ENCODE measurements at places on chromosomes 11 and 22.
A peak's percentile ranks its signal among the peaks of the same experiment; 100 is the strongest.

- DNase-seq, result no peak
Observed at GRCh38 chr11:34652191-34652973, 31.5 kb downstream of the EHF start.

DNA sequence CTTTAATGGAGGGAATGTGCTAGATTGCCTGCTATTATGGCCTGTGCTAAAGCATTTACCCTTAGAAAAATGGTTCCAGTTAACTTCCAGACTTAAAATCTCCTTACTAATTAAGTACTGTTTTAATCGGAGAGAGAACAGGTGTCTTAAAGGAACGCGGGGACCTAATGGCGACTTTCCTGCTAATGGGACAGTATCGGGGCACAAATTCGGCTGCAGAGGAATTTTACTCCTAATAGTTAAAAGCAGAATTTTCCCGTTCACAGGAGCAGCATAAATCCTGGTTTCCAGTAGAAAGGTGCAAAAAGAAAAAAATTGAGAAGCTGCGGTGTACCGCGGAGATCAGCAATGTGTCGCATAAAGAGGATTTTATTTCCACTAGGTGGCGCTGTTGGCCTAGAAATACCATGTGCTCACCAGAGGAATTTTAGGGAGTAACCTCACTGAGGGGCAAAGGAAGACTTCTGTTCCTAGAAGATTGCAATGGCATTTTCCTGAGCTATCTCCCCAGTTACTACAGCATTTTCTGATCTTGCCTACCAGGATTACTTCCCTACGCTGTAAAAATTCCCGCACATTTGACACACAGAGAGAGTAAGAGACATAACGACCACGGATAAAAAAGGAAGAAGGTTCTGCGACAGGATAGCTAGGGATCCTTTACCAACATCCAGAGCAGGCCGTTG, 44.5 kb downstream of the ZNF280B start:
- no peak for DNase-seq

DNA sequence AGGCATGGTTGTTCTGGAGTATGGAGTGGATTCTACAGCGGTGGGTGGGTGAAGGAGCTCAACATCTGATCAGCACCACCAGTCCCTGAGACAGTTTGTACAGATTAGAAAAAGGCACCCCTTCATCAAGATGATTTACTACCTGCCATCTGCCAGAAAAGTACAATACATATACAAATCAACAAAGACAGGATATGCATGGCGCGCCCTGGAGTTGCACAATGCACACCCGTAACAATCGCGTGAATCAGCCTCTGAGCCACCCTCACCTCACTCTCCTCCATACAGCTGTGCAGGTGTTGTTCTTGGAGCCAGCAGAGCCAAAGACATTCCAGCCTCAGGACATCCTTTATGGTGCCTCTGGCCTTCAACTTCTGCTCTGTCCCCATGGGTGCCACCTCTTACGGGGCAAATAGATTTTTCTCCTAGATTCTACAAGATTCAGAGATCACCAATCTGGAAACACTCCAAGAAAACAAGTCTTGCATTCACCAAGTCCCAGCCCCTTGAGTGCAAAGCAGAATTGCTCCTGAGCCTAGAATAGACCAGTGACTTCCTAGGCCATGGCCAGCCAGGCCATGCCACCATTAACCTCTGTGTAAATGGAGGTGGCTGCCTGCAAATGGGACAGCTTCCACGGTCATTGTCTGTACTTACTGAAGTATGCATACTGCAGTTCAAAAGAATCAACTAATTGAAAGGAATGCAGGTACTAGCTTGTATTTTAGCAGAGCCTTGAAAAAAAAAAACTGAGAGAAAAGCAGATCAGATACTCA, 490.9 kb downstream of the SOX6 start:
- DNase-seq, result no peak

- DNase-seq, result no peak
Observed at GRCh38 chr11:112222303-112222702, 3.9 kb upstream of the PTS start.

- DNase-seq, result no peak
Observed at GRCh38 chr11:43223026-43223425, 88.8 kb upstream of the API5 start.

GRCh38 chr22:49935561-49935960, 17.1 kb downstream of the CRELD2 start:
- no peak for DNase-seq

DNA sequence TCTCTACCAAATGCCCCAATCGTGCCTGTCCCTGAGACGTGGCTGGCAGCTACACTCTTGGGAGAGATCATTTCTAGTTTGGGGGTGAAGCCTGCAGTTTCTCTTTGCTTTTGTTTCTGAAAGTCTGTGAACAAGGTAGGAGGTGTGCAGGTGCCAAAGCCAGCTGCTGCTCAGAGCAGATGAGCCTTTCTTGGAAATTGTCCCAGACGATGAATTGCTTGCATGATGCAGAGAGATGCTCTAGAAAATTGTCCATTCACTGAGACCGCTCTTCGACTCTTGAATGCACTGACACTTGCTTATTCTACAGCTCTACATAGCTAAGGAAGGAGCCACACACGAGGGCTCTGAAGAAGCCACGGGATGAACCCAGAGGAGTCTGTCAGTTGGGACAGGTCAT, 225.6 kb upstream of the E2F8 start:
- DNase-seq, result no peak

DNA sequence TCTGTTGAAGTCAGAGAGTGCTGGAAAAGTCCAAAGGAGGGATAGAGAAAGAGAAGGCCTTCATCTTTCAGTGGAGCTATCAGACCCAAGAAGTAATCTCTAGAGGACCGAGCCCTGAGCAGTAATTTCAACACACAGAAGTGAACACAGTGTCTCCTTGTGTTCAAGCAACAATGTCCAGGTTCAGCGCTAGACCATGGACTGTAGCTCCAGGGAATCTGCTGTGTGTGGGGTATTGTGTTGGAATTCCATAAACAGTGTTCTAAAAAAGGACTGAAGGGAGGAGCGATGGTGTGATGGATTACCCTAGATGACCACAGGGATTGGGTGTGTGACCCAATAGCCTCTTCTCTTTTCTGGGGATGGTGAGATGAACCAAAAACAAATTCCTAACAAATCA, 165.9 kb downstream of the BLID start:
- DNase-seq, result no peak

- DNase-seq, result no peak
Observed at GRCh38 chr11:115420505-115420904, 83.7 kb downstream of the CADM1 start.

DNA sequence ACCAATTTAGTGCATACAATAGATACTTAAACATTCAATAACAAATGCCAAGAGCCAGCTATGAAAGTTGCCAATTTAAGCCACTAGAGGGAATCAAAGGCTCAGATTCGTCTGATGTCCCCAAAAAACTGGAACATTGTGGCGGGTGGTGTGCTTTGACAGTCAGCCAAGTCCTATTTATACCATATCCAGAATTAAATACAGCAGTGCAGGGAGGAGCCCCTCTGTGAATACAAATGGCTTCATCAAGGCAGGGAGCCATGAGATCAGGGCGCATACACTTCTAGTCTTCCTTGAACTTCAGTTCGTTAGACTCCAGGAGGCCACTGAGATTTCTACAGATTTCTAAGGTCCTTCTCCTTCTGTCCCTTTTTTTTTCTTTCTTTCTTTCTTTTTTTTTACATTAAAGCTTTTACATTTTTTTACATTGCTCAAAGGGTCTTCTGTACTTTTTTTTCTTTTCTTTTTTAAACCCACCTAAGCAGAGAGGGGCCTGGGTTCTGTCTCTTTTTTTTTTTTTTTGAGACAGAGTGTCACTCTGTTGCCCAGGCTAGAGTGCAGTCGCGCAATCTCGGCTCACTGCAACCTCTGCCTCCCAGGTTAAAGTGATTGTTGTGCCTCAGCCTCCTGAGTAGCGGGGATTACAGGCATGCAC, 41.5 kb upstream of the HSPA8 start:
- no peak for DNase-seq

DNA sequence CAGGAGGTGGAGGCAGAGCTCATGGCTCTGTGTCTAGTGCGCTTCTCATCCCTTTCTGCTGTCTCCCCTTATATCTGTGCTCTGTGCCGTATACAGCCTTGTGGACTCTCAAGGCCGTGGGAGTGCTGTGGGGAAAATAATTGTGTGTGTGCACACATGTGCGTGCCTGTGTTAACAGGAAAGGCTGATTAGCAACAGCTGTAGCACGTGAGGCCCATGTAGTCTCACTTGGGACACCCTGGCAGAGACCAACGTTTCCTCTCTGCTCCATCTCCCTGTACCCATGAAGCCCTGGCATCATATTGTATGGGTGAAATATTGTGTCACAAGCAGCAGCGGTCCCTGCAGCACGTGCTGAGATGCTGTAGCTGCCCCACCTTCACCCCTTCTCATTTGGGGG, 109.3 kb downstream of the LRRC32 start:
- DNase-seq, result no peak

GRCh38 chr11:23021287-23021863, 161.1 kb upstream of the CCDC179 start:
- peak; percentile 3 for DNase-seq

GRCh38 chr22:24376002-24376401, 51.4 kb upstream of the ADORA2A start:
- no peak for DNase-seq

DNA sequence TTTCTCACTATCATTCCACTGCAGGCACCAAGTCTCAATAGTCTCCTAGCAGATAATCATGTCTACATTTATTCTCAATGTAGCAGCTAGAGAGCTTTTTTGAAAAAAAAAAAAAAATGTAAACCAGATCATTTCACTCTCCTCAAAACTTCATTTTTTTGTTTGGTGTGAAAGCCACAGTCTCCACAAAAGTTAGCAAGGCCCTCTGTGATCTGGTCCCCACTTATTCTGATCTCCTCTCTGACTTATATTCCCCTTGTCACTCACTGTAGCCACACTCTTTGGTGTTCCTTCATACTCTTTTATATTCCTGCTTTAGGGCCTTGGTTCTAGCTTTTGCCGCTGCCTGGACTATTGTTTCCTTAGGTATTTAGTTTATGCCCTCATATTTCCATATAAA, 101.6 kb upstream of the RRM1 start:
- DNase-seq, result no peak

GRCh38 chr11:75338516-75339208, 12.8 kb downstream of the ARRB1 start:
- no peak for DNase-seq
